Cortex of kidney (tissue), 1 donor: ENCODE measurements at places on chromosomes 5 and 9.

DNA sequence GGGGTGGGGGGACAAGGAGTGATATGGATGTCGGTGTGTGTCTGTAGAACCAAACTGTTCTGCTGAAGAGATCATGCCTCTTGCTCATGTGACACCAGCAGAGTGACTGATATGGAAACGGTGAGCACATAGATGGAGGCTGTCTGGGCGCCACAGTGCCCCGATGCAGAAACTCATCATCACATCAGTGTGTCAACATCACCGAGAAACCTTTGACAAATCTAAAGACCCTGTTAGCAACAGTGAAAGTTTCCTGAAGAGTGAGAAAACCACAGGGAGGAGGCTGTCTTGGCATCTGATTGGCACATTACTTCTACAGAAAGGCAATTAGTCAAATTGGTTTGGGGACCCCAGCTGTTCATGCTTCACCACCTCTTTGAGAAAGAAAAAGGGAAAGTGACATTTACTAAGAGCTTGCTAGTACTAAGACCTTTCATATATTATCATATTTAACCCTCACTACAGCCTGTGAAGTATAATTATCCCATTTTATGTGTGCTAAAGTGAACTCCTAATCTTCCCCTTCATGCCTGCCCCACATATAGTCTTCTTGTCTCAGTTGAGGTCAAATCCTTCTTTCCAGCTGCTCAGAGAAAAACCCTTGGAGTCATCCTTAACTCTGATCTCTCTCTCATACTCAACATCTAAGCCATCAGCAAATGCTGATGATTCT lies 25.6 kb downstream of the CSF2 start:
- DNase-seq, result no peak

DNA sequence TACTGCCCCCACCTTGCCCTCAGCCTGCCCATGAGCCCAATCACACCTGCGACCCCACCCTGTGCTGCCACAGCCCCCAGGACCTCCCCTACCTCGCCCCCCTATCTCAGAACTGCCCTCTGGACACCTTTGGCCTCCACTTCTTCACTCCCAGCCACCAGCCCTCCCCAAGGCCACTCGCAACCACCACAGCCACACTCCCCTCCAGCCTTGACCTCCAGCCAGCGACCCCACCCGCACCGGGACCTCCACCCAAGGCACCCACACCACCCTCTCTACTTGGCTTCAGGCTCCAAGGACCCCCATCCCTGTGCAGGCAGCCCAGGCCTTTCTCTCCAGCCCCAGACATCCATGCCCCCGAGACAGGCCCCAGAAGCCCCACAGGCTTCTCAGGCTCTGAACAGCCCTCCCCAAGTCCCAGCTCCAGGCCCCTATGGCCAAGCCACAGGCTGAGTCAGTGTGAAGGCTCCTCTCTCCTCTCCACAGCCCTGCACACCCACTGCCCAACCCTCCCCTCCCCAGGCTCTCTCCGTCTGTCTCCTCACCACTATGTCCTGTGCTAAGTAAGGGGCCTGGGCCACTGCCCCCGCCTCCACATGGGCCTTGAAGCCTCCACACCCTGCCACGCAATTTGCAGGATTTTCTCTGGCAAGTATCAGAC lies 2.0 kb downstream of the AK1 start:
- DNase-seq, result no peak

- DNase-seq, result no peak
These were observed 38.5 kb downstream of the VPS13A start for GRCh38 chr9:77215874-77216273.

GRCh38 chr5:132275367-132276220 lies 18.1 kb downstream of the PDLIM4 start:
- DNase-seq, result no peak

DNA sequence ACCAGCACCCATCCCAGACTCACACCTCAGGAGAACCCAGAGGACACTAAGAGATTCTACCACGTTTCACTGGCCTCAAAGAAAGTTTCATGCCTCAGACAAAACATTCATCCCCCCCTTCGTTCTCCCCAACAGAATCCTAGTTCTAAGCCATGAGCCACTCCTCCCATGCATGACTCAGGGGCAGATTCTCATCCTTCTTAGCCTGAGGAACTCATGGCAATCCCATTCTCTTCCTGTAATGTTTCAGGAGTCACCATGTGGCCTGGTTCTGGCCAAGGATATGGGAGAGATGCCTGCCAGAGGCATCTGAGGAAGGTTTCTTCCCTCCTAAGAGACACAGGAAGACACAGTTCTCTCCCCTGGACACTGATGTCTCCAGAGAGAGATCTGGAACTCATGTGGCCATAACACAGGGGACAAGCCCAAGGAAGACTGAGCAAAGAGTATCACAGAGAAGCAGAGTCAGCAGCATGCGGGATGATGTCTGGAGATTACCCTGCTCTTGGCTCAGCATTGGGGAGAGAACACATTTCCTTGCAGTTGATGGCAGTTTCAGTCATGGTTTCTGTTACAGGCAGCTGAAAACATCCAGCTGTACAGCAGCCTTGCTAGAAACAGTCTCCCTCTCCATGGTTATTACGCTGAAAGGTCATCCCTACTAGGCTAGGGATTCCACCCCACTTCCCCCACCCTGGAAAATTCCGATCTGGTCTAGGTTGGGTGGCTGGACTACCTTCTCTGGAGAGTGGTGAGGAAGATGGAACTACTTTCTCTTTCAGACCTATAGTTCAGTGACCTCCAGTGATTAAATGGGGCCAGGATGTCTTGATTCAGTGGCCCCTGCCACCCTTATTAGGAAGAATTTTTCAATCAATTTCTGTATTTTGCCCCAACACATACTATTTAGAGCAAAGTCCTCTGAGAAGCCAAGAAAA lies 115.4 kb downstream of the ZNF608 start:
- DNase-seq, result no peak

DNA sequence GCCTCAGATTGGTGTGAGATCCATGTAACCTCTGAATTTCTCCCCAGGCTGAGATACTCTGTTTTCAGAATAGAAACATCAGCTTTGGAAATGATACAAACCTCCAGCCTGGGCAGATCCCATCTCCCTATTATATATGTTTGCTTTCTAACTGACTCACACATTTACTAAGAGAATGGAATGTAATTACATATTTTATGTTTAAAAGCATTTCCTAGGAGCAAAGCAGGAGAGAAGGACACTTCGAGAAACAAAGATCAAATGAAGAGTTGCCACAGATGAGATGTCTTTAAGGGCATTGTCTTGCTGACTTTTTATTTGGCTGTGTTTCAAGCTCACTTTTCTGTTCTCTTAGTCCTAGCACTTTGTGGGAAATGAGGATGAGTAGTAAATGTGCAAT lies 96.3 kb downstream of the CDH18 start:
- DNase-seq, result no peak

- no peak for DNase-seq
These were observed 139.4 kb downstream of the ATG10 start for GRCh38 chr5:82111191-82111590.
